ENCODE measurements at places on chromosomes 4 and X.
A peak's percentile ranks its signal among the peaks of the same experiment; 100 is the strongest.

- DNase-seq, result no peak
Measured at GRCh38 chr4:53527326-53527725, 64.0 kb downstream of the LNX1 start.

DNA sequence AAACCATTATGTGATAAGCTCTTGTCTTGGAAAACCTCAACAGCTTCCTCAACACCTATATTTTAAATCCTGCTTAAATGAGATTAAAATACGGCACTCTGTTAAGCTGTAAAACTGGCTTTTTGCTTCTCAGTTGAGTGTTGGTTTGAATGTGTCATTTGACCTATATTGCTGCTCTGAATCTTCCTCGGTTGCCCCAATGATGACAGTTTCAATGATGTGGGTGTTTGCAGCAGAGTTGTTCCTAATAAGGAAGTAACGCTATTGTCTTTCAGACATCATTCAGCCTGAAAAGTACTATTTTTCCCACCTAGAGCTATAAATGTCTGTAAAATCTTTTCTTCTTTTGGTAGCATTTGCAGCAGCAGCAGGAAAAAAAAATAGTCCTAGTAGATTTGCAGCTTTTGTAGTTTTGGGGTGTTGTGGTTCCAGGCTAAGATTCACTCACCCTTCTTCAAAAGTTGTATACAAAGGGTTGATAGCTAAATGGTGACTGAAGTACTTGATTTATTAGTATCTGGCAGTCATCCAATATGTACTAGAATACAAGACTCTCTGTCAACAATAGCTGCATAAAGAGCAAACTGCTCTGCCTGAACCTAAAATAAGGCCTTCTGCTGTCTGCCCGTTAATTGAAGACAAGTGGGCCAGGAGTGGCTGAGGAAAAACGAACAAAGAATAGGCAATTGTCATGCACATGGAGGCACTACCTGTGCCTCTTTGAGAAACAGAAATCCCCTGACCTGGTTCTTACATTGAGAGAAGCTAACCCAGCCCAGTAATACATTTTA is 333.1 kb downstream of the IL1RAPL1 start:
- DNase-seq, result no peak

DNA sequence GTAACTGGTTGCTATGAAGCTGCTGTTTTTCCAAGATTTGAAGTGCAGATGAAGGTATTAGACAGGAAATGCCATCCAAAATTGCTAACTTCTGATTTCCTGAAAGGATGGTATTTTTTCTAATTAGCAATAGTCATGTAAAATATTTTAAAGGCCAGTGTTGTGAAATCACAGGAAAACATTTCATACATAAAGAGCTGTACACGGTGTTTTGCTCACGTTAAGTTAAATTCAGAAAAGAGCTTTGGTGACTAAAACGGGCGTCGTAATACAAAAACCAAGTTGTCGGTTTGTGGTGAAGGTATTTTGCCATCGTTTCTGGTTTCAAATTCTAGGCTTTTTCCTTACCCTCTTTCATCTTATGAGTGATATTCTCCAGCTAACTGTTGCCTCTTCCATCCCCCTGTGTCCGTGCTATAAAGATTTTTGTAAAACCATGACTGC is 39.8 kb downstream of the AFF1 start:
- DNase-seq, result no peak

DNA sequence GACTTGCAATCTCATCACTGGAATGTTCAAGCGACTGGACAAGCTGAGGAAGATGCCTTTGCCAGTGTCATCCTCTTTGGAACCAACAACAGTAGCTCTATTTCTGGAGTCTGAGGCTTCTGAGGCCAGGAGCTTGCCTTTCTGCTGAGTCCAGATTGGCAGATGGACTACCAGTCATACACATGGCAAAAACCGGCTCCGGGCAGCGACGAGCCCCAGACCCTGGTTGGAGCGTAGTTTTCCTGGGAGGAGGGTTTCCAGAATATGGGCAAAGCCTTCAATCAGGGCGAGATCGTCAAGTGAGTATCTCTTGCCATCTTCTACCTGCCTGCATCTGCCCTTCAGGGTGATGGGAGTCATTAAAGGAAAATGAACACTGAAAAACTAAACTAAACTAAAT is 807.9 kb downstream of the C4orf33 start:
- no peak for DNase-seq

- DNase-seq, result peak; percentile 6
Measured at GRCh38 chr4:170853422-170854021, 763.8 kb upstream of the AADAT start.

DNA sequence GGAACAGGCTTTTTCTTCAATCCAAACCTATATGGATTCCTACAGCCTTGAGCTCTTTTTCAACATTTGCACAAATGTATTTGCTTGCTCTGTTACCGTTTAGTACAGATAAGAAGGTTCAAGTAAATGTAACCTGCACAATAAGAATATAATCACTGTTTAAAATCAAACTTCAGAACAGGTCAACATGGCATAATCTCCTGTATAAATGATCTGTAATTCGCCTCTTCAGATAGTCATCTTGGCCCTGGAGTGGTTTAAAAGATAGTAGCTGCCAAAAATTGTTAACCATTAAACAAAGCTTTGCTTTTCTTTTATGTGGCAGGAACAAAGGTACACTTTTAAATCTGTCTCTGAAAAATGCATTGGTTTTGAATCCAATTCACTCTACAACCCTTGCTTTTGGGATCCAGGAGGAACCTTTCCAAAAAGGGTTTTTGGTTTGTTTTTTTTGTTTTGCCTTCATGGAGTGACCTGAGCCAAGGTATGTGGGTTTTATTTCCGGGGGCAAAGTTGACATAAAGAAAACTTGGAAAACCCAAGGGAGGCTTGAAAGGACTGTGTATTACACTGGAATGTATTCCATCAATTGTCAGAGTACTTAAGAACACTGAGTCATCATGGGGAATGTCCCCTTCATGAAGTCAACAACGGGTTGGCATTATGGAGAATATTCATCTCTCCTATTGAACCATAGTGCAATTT is 210.4 kb upstream of the HCCS start:
- DNase-seq, result no peak

- no peak for DNase-seq
Measured at GRCh38 chr4:88144048-88144447, 14.4 kb downstream of the ABCG2 start.

- no peak for DNase-seq
Measured at GRCh38 chr4:76203541-76203940, 10.1 kb downstream of the SCARB2 start.

- no peak for DNase-seq
Measured at GRCh38 chr4:53943345-53944085, 120.9 kb downstream of the CHIC2 start.

GRCh38 chrX:75273483-75273882 is 402 bp upstream of the UPRT start:
- DNase-seq, result peak; percentile 23

GRCh38 chrX:22365460-22365859 is 92.7 kb downstream of the CBLL2 start:
- DNase-seq, result no peak

DNA sequence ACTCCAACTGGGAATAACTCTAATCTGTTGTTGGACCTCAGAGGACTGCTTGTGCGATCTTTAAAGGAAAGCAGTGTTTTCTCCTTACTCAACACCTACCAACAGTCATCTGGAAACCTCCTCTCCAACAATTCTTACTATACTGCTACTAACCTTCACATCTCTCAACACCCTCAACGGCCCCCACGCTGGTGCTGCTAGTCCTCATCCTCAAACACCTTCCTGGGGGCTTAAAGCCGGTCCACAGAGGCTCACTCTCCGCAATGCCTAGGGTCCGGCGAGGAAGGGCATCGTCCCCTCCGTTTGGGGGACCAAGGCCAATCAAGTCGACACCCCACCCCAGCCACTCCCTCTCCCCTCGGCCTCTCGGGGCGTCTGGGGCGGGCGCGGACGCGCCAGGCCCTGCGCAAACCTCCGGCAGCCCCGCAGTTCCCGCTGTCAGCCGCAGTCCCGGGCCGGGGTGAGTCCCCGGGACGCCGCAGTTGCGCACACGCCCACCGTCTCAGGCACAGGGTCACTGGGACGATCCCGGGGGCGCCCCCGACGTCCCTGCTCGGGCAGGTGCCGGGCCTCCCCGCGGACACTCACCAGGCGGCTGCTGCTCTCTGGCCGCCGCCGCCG is 418 bp downstream of the TAB3 start:
- peak; percentile 40 for DNase-seq

- DNase-seq, result no peak
Measured at GRCh38 chr4:123659262-123659661, 262.7 kb downstream of the SPRY1 start.

GRCh38 chrX:78527263-78527662 is 131.9 kb downstream of the RTL3 start:
- no peak for DNase-seq

GRCh38 chrX:49117581-49117980 is 6.0 kb downstream of the GPKOW start:
- no peak for DNase-seq

DNA sequence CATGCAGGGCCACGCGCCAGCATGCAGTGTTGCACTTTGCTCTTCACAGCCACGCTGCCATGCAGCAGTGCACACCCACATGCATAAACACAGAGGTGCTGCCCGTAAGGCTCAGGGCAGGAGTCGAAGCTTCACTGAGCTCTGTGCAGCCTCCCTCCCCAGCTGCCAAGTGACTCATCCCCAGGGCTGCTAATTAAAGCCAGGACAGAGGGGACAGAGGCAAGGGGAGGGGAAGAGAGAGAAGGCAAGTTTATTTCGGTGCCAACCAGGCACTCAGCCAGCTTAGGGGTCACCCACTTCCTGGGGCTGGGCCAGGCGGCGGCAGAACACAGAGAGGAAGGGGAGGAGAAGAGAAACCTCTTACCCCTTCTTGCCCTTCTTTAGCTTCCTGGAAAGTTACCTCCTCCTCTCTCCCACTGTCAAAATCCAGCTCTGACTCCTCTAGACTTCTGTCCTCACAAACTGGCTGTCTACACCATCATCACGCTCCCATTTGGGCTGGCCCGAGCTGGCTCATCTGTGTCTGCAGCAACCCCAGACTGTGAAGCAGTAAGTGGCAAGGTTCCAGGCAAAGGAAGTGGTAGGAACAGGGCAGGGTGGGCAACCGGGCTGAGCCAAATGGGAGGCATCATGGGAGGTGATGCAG is 6.2 kb upstream of the IQSEC2 start:
- DNase-seq, result no peak

DNA sequence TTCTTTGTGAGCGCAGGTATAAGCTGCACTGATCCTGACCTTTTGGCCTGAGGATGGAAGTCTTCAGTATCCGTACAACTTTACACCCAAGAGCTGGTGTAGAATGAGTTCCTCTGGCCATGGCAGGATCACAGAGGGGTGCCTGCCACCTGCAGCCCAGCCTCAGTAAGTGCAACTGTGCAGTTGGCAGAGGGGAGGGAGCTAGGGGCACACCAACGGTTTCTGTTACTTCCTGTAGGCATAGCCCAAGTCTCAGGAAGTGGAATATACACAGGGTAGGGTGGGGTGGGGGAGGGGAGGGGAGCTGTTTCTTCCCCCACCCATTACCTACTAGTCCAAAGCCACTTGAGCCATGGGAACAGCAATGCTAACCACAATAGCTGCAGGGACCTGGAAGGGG is 85.4 kb upstream of the GBA3 start:
- DNase-seq, result no peak

GRCh38 chr4:84767168-84767567 is 184.2 kb downstream of the CDS1 start:
- no peak for DNase-seq

GRCh38 chrX:96985046-96985445 is 101.3 kb downstream of the RPA4 start:
- DNase-seq, result no peak

DNA sequence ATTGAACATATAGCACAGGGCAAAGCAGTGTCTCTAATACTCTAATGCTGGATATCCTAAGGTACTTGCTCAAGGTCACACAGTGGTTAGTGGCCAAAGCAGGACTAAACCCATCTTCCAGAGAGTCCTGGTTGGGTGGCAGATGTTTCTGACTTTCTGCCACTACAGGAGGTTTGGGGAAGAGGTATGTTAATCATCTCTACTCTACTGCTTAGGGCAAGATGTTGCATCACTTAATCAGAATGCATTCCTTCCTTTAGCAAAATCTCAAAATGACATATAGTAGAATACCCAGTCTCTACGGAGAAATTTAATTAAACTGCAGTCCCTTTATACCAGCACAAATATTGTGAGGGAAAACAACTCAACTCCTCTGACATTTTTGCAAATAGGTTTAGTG is 190.7 kb upstream of the FAM241A start:
- DNase-seq, result no peak

- DNase-seq, result no peak
Measured at GRCh38 chr4:56127716-56128115, 179.0 kb downstream of the CEP135 start.

DNA sequence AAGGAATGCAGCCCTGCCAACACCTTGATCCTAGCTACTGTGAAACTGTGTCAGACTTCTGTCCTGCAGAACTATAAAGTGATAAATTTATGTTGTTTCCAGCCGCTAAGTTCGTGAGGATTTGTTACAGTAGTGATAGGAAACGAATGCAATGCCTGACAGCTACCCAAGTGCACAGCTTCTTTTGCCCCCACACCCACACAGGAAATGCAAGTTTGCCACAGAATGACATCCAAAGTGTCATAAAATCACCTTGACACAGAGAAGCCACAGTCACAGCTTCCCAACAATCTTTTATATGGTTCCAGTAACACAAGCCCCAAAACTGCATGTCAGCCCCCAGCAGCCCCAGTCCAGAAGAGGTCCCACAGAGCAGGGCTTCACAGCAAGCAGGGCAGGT is 216.9 kb upstream of the S100G start:
- DNase-seq, result no peak

DNA sequence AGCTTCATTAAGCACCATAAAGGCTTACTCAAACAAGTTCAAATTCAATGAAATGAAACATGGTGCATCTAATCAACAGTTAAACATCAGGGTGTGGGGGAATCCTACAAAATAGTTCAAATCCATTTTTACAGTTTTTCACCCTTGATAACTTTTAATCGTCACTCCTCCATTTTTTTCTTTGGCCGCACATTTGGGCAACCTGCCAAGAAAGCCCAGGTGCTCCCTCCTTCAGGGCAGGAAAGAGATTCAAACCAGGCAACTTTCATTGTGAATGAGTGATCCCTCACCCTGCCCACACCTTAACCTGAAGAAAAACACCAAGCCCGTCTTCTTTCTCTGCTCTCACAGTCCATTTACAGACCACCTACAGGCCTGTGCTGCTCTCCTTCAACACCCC is 24.9 kb downstream of the TRIM61 start:
- no peak for DNase-seq

- DNase-seq, result peak; percentile 30
Measured at GRCh38 chrX:30653415-30654131, at the start of gene GK. Gene GK (plus strand): TSS chrX:30653423. CDS start chrX:30653538, 115 bp downstream.
